ENCODE measurements at places on chromosomes 13 and 19. TPM values are rescaled to one million over a fixed set of nuclear protein-coding genes. Genes with fewer than 3 reads are reported as not detected.

DNA sequence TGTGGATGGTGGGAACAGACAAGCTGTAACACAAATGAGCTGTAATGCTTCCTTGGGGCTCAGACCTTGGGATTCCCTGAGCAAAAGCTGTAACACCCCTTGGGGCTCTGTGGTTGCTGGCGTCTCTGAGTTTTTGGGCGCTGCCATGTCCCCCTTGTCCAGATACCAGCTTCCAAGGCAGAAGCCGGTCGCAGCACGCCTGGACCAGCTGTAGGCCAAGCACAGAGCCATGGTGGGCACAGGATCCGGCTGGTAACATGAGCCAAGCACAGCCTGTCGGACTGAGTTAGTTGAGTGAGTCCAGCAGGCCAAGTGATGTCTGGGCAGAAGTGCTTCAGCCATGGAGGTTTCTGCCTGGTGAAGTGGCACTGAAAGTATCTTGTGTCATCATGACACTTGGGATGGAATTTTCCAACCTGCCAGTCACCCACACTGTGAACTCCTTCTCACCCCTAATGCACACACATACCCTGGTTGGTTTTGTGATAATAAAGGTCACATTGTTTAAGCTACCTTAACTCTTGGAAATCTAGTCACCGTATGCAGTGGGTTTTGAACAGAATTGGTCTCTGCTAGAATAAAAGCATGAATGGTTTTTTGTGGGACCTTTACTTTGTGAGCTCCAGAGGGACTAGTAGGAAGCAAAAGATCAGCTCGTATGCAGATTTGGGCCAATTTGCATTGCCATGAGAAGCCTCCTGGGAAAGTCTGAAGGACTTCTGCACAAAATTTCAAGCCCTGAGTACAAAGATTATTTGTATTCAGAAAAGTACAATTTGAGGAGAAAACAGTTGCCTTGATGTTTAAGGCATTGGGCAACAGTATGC is 7.0 kb upstream of the ZNF17 start:
- DNase-seq: no peak

DKKL1 gene
- total RNA-seq: 0.46 TPM

DNA sequence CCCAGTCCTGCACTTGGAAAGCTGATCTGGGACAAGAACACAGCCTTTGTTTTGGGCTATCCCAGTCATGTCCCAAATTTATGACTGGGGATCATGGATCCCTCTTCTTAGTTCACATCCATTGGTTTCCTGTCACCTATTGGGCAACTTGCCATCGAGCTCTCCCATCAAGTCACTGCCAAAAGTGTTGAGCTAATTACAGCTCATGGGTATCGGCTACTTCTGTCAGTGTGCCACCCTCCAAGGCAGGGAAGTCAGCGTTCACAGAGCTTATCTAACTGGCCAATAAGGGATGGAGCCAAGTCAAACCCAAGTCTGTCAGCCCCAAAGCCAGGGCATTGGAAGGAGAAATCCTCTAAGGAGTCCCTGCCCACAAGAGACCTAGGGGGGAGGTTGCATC is 53.2 kb upstream of the KATNAL1 start:
- DNase-seq: no peak

DNA sequence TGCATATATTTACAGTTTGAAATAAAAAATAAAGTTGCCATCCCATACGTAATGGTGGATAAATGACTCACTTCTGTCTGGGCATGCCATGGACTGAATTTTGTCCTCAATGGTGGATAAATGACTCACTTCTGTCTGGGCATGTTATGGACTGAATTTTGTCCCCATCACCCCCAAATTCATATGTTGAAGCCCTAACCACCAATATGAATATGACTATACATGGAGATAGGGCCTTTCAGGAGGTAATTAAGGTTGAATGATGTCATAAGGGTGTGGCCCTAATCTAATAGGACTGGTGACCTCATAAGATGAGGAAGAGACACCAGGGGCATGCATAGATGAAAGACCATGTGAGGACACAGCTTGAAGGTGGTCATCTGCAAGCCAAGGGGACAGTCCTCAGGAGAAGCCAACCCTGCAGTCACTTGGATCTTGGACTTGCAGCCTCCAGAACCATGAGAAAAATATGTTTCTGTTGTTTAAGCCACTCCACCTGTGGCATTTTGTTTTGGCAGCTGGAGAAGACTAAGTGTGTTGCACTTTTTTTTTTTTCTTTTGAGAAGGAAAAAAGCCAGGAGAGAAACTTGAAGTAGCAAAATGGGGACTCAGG is 41.8 kb downstream of the RFC3 start:
- DNase-seq: peak; percentile 12

- DNase-seq: no peak
Observed at GRCh38 chr19:48735031-48735615, 5.3 kb downstream of the RASIP1 start.

- no peak for DNase-seq
Observed at GRCh38 chr19:48878196-48879024, 6.2 kb downstream of the PPP1R15A start.

DIRAS1 gene
- 2.5 TPM for total RNA-seq

BCL2L12 gene
- 25.6 TPM for total RNA-seq

GGN gene
- 1.3 TPM for total RNA-seq

- DNase-seq: no peak
Observed at GRCh38 chr13:103976371-103976770, 910.2 kb upstream of the SLC10A2 start.

DNA sequence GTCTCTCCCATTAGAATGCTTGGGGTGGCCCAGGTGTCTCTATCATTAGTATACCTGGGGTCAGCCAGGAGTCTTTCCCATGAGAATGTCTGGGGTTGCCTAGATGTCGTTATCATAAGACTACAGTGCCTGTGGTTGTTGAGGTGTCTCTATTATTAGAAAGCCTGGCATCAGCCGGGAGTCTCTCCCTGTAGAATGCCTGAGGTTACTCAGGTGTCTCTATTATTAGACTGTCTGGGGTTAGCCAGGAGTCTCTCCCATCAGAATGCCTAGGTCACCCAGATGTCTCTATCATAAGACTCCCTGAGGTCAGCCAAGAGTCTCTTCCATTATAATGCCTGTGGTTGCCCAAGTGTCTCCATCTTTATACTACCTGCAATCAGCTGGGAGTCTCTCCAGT is 1541.1 kb downstream of the UQCRFS1 start:
- DNase-seq: no peak

CCNE1 gene
- 17.1 TPM for total RNA-seq

- no peak for DNase-seq
Observed at GRCh38 chr13:51765142-51765515, 38.8 kb downstream of the DHRS12 start.
